ENCODE measurements at places on chromosomes 3 and 15.

GRCh38 chr3:112167758-112168157 is 34.7 kb upstream of the GCSAM start:
- DNase-seq: no peak

DNA sequence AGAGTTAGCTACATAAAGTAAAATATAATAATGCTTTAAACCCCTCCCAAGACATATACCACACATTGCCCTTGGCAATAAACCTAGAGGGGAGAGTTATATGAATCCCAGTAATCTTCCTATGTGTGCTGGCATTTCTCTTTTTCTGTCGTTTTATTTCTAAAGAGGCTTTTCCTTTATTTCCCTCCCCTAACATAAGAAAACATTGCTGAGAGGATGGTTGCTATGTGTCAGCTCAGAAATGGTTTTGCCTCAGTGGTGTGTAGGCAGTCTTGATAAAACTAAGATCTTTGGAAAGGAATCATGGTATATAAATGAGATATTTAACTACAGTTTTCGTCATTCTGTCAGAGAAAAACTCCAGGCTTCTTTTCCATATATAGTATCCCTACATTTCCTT is 30.0 kb downstream of the CCDC191 start:
- no peak for DNase-seq

DNA sequence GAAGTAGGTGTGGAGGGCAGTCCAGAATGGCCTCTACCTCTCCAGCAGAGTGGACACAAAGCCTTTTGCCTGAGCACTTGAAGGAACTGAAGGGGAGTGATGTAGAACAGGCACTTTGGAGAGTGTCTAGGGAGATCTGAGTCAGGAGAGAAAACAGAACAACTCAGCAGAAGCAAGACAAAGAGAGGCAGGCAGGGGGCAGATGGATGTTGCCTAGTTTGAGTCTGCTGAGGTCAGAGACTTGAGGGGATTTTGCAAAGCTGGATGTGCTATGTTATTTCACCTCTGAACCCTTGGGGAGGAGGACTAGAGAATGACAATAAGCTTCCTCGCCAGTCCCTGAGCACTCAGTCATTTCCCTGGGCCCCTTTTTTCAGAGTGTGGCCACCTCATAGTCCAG is 366.4 kb downstream of the EPHB1 start:
- DNase-seq: no peak

DNA sequence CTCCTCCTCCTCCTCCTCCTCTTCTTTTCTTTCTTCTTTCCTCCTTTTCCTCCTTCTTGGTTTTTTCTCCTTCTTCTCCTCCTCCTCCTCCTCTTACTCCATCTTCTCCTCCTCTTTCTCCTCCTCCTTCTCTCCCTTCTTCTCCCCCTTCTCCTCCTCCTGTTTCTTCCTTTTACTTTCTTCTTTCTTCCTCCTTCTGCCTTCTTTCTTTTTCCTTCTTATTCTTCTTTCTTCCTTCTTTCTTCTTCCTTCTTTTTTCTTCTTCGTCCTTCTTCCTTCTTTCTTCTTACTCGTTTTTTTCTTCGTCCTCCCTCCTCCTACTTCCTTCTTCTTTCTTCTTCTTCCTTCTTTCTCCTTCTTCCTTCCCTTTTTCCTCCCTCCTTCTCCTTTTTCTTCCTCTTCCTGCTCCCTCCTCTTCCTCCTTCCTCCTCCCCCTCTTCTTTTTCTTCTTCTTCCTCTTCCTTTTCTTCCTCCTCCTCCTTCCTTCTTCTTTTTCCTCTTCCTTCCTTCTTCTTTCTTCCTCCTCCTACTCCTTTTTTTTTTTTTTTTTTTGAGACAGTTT is 92.1 kb downstream of the SLMAP start:
- DNase-seq: no peak

DNA sequence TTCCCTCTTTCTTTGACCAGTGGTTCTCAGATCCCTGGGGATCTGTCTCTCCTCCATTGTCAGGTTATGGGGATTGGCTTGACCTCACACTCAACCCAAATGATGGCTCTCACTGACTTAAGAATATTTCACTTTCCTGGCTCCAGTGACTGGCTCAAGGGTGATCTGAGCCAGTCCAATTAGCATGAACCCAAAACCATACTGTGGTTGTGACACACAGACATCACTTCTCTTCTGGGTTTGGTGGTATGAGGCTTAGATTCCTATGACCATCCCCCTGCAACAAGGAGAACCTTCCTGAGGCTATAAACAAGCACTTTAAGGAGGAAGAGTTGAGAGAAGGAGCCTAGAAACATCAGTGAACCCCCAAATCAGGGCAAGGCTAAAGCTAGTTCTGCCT is 85.8 kb downstream of the KCNAB1 start:
- DNase-seq: no peak

- DNase-seq: no peak
These were observed 63.3 kb downstream of the ULK4 start for GRCh38 chr3:41898631-41899030.

DNA sequence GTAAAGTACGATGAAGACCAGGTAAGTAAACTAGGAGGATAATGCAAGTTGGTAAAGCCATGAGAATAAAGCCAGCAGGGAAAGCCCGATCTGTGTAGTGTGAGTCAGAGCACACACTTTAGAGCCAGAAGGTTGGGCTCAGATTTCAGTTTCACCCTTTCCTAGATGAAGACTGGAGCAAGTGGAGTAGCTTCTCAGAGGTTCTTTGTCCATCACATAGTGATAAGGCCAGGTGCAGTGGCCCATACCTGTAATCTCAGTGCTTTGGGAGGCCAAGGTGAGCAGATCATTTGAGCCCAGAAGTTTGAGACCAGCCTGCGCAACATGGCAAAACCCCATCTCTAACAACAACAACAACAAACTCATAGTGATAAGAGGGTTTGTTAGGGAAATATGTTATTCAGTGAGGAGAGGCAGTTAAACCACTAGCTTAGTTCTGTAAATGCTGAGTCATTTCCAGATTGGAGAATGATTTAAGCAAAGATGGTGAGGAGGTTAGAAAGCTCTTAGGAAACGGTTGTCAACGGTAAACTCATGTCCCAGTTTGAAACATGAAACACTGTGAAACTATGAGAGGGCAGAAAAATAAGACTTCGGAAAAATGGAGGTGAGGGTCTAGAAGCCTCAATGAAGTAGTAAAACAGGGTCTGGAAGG is 39.0 kb downstream of the IL12A start:
- DNase-seq: no peak

- DNase-seq: no peak
These were observed 12.6 kb downstream of the PAQR5 start for GRCh38 chr15:69311319-69311721.

DNA sequence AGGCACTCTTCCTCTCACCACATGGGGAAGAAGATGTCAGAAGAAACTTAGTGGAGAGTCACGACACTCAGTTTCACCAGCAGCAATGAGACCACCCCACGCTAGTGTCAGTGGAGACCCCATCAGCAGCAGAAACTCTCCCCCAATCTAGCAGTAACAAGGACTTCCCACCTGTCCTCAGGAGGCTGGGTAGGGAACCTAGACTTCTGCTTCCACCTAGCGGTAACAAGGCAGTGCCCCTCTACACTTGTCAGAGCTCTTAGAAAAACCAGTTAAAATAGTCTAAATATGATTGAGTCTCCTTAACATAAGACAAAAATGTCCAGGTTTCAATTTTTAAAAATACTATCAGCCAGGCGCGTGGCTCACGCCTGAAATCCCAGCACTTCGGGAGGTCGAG is 57.3 kb downstream of the TRAT1 start:
- no peak for DNase-seq

DNA sequence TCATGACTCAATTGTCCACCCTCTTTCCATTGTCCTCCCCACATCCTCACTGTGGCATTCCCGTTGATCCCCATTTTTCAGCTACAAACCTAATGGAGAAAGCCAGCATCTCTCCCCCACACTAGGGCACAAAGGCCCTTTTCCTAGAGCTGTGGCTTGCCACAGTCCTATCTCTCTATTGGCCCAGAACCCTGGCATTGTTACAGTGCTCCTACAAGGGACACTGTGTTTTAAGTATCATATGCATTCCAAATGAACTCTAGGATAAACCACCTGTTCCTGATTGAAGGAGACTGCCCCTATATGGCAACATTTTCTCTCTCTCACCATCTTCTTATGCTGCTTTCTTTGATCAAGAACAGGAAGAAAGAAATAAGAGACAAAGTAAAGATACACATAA is 69.4 kb upstream of the SKOR1 start:
- no peak for DNase-seq

DNA sequence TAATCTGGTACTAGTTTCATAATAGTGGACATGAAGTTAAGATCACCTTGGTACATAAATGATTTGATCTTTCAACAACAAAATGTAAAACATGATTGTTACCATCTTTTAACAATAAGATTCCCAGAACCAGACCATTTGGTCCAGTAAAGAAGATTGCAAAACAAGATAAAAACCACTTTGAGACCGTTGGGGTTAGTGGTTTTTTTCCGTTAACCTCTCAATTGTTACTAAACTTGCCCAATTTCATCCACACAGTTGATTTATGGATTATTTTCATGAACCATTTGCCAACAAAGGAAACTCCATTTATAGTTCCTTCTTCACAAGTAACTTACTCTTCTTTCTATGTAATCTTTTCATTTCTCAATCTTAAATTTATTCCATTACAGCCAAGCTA is 53.8 kb downstream of the ATP8B4 start:
- DNase-seq: no peak

DNA sequence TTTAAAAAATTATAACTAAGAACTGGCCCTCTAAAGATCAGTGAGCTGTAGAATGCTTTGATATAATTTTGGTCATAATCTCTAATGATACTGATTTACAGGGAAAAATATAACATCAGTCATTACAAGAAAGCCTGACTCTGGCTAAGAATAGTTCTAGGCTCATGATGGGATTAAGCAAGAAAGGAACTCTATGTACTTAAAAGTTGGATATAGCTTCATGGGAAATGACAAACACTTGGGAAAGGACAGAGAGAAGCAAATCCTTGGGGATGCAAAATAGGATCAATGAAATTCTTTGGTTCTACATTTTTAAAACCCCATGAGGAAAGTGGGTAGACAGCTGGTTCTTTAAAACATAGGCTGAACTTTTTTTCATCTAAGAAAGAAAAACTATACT is 472.7 kb upstream of the NR2F2 start:
- no peak for DNase-seq

DNA sequence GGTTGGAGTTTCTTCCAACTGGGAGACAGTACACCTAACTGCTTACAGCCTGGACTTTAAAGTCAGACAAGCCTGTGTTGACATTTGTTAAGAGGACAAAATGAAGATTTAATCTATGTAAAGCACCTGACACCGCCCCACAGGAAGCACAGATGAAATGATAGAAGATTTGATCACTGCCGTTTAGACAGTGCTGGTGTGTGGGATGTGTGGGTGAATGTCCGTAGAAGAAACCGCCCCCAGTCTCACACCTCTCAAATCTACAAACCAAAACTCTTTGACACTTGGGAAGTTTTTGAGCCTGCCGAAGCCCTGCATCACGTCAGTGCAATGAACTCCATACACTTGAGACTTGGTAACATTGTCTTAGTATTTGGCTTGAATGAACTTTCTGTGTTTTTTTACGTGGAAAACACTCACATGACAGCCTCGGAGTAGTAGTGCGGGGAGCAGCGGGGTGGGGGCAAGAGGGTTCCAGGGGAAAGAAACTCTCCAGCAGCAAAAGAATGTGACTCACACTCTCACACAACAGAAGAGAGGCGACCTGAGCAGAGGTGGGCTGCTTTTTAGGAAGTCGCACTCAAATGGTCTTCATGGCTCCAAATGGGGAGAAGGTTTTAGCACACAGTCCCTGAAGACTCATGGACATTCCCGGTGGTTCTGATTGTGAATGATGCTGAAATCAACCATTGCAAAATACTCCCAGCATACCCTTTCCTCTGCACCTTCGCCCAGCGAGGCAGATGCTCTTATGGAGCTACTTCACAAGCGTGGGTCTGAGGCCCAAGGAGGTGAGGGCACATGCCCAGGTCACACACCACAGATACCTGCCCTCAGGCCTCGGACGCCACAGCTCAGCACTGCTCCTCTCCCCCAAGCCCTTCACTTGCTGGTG is 79.2 kb downstream of the SRGAP3 start:
- no peak for DNase-seq

DNA sequence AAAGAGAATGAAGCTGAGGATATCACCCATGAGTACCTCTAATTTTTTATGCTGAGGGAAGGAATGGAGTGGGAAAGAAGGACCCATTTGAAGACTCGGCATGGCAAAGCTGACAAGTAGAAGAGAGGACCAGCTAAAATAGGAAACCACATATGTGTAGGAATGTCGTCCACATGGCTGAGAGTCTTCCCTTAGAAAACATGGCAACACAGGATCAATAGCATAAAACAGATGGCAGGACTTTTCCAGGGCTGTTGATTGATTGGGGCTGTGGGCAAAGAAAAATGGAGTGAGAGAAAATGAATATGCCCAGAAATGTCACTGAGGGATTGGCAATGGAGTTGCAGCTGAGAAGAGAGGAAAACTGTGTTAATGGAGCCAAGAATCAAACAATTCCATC is 76.2 kb upstream of the PRICKLE2 start:
- DNase-seq: no peak

DNA sequence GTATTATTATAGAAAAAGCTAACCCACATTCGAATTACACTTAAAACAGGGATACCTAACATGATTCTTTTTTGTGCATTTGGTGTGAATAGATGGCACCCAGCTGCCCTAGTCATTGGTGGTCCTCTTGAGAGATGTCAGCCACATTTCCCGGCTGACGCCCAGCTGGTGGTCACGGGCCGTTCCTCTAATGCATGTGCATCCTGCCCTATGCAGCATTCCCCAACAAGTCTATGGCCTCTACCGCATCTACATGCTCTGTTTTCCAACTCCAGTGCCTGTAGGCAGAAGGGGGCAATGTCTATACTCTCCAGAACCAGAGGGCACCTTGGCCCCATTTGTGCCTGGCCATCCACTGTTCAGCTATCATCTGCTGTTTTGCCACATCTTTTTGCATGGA is 78.6 kb upstream of the PRICKLE2 start:
- no peak for DNase-seq

GRCh38 chr3:10467904-10468612 is 37.3 kb downstream of the ATP2B2 start:
- no peak for DNase-seq

- DNase-seq: peak; percentile 20
These were observed at the start of gene ZNF197 for GRCh38 chr3:44624749-44625480. Gene ZNF197, plus strand, starts transcription at chr3:44625036. Its CDS starts 4,119 bp downstream, at chr3:44629155.

- DNase-seq: no peak
These were observed 13.3 kb downstream of the CORO2B start for GRCh38 chr15:68592054-68592453.

GRCh38 chr3:150006794-150007193 is 36.1 kb upstream of the PFN2 start:
- no peak for DNase-seq

DNA sequence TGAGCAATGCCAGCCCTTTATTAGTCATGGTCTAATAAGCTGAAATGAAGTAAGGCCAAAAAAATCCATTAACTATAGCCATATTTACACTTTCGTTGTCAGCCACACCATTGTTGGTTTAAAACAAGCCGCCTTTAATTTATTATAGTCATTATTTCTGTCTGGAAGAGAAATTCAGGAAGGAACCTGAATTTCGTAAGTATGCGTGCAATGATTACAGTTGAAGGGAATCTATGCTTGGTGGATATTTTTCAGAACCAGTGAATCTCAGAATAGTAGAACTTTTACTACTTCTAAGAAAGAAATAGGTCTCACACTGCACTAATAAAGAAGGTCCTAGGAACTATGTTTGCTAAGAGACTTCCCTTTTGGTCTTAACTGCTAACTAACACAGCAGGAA is 59.1 kb downstream of the FAM43A start:
- no peak for DNase-seq

GRCh38 chr3:194003114-194004057 is 132.6 kb upstream of the HES1 start:
- no peak for DNase-seq

GRCh38 chr3:53820756-53821580 is 25.3 kb downstream of the CHDH start:
- no peak for DNase-seq

GRCh38 chr3:133540896-133541674 is 32.4 kb upstream of the CDV3 start:
- no peak for DNase-seq

Data from activated gamma-delta T cell (primary cell).